Activated CD8-positive, alpha-beta memory T cell treated with anti-CD3 and anti-CD28 coated beads for 48 hours (primary cell): ENCODE measurements at places on chromosomes 16 and 17.

DNA sequence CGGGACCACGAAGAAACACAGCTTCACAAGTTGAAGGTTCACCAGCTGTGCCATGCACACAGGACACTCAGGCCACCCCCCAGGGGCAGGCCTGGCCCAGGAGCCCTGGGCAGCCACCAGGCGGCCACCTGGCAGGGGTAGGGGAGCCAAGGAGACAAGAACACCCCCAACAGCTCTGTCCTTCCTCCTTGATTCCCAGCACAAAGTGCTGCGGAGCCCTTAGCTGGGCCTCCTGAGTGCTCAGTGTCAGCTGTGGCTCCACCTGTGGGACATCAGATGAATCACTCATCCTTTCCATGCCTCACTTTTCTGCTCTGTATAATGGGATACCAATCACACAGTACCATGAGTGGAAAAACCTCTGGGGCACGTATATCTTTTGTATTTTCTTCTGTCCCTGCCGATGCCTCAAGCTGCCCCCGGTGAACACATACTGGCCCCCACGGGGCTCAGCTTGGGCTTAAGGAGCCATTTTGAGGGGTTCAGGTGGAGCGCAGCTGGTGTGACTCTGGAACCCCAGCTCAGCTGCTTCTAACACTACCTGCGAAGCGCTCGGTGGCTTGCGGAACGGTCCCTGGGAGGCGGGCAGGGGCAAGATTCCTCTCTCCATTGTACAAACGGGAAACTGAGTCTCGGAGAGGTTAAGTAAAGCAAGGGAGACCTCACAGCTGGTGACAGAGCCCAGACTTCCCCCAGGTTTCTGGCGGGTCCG lies 12.0 kb downstream of the GALK1 start:
- DNase-seq, result no peak

- DNase-seq, result no peak
Observed at GRCh38 chr16:57271867-57272495, 12.5 kb downstream of the PLLP start.

DNA sequence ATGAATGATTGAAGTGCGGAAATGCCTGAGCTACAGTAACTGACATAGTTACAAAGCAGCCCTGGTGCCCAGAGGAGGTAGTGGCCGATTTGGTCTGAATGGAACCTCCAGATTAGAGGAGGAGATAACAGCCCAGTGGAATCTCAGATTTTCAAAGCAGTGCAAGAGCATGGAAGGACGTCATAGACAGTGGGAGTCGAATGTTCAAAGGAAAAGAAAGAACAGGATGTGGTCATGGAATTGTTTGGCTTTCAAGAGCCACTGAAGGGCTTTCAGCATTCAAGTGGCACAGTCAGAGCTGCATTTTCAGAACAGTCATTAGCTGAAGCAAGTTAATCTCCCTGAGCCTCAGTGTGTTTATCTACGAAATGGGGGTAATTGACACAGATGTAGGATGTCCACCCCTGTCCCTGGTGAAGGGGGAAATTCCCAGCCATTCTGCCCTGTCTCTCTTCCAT lies 104.6 kb upstream of the CACNG3 start:
- DNase-seq, result no peak

- DNase-seq, result no peak
Observed at GRCh38 chr17:74888469-74888868, 5.0 kb downstream of the FADS6 start.

- no peak for DNase-seq
Observed at GRCh38 chr17:76865174-76865573, 3.0 kb upstream of the MGAT5B start.
